NCI-H2081 treated with DMSO at 0.1 percent for 48 hours (cell line): ENCODE measurements at places on chromosomes 2 and 18.

GRCh38 chr2:232204457-232204931, 174.1 kb upstream of the ALPP start:
- no peak for DNase-seq

- no peak for DNase-seq
Observed at GRCh38 chr18:32468147-32468845, 2.4 kb downstream of the GAREM1 start.

DNA sequence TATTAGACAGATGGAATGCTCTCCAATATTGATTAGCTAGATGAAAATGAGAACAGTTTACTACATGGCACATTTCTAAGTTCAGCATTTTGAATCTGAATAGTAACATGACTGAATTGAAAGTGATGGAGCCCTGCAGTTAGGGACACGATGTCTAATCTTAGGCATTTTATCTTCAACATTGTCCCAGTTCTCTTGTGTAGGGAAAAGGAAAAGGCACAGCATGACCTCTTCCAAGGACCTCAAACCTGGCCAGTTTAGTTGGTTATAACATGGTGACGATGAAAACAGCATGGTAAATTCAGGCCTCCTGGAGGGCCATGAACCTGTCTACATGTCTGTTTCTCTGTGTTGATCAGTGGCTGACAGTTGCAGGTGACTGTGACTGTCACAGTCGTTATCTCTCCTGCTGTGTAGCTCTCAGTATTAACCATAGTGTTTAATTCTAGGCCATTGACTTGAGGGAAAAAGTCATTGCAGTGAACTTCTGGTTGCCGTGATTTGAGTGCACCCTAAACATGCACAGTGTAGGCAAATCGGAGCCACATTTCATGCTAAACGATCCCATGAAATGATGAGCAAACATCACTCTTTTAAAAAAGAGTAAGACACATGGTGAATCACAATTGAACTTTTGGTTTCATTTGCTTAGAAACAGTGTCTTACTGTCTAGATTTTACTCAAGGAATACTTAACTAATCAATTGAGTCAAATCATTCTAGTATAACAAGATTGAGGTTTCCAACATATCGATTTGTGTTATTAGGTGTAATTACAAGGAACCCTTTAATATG, 129.7 kb downstream of the PHLPP1 start:
- DNase-seq = no peak

DNA sequence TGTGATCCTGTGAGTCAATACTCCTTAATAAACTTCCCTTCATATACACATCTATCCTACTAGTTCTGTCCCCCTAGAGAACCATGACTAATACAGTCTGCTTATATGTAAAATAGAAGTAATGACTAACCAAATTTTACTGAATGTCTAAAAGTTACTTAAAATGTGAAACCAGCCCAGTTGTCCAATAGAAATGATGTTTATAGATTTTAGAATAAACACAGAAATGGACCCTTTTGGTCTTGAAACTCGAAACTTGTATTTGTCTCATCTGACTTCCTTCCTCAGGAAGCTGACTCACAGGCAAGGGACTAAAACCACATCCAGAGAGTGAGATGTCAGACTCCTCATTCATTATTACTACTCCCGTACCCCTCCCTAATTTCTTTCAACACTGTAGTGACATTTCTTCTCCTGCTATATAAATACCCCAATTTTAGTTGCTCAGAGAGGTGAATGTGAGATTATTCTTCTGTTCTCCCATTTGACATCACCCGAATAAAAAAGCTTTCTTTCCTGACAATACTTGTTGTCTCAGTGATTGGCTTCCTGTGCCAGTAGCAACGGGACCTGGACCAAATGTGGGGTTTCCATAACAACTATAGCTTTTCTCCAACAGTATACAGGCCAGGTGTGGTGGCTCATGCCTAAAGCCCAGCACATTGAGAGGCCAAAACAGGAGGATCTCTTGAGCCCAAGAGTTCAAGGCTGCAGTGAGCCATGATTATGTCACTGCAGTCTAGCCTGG, 486.0 kb downstream of the ERBB4 start:
- no peak for DNase-seq

- no peak for DNase-seq
Observed at GRCh38 chr18:3793545-3793944, 343.6 kb downstream of the TGIF1 start.

DNA sequence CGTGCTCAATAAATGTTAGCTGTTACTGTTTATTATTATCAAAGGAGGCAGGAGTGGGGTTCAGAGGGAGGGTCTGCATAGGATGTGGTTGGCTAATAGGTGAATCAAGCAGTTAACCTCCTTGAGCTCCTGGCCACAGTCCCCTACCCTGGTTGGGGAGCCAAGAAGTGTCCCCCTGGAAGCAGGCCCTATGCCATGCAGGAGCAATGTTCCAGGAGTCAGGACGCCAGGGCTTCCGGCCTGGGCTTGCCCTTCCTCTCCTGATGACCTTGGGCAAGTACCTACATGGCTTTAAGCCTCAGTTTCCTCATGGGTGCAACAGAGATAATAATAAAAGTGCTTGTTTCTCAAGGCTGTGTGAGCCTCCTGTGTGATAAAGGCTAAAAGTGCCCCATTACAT, 84.9 kb downstream of the DYSF start:
- no peak for DNase-seq

- no peak for DNase-seq
Observed at GRCh38 chr2:127941461-127941860, 55.7 kb upstream of the AMMECR1L start.

DNA sequence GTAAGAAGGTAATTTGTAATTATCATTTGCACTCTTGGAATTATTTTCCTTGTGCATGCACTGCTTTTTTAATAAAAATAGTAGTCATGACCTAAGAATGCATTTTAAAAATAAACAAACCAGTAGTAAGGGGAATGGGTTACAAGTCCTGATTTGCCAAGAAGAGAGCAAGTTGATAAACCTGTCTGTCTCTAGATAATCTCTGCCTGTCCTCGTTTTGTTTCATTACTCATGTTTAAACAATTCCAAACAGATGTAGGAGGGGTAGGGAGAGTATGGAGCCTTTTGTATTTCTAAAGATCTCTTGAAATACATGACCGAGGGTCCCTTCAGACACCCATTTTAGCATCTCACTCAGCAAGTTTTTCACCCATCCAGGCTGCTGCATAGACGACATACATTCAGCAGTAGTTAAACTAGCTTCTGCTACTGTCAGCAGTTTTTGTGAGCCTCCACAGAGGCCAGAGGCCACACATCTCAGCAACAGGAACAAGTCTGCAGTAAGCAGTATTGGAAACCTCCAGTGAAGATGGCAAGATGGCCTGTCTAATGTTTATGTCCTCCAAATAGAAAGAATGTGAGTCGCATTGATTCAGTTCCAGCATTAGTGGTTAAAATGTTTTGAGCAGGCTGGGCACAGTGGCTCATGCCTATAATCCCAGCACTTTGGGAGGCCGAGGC, 2.3 kb upstream of the EXOC6B start:
- no peak for DNase-seq

GRCh38 chr2:29916571-29916970, 4.8 kb downstream of the ALK start:
- DNase-seq = no peak

DNA sequence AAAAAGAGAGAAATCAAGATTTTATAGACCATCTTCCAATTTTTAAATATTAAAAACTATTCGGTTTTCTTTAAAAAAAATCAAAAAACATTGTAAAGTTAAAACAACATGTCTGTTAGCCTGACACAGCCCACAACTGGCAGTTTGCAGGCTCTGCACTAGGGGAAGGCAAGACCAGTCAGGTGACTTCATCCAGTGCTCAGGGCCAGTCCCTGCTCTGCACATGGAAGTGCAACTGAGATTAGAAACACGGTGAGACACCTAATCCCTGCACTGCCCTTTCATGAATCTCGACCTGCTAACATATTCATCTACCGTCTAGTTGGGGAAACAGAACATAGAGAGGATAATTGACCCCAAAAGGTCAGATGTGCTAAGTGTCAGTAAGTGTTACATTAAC, 135.2 kb downstream of the BARD1 start:
- no peak for DNase-seq

DNA sequence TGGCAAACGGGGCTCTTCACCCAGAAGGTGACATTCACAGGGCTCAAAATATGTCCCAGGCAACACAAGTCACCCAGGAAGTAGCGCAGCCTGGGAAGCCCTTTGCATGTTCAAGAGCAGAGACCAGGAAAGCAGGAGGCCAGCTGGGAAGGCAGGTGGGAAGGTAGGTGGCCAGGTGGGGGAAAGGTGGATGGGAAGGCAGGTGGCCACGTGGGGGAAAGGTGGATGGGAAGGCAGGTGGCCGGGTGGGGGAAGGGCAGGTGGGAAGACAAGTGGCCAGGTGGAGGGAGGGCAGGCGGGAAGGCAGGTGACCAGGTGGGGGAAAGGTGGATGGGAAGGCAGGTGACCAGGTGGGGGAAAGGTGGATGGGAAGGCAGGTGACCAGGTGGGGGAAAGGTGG, 102.7 kb downstream of the ZNF516 start:
- DNase-seq = no peak

GRCh38 chr2:239018271-239019182, 170.6 kb downstream of the TWIST2 start:
- no peak for DNase-seq

GRCh38 chr2:6342273-6342920, 523.3 kb downstream of the CMPK2 start:
- DNase-seq = no peak

GRCh38 chr2:61538920-61539520, 864 bp upstream of the XPO1 start:
- DNase-seq = peak; percentile 60

DNA sequence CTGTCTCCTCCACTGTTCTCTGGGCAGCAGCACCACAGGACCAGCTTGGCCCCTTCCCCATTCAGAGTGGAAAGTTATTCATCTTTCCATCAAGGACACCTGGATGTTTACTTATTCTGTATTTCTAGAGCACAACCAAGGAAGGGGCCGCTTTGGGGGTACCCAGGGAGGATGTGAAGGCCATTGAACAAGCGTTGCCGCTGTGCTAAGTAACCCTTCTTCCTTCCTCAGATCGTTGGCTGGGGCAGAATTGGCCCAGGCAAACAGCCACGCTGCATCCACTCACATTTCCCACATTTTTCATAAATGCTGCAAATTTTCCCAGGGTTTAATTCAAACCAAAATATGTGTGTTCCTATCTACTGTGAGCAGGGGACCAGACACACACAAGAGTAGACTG, 76.2 kb upstream of the NPAS2 start:
- no peak for DNase-seq

- DNase-seq = no peak
Observed at GRCh38 chr2:101063352-101064124, 61.4 kb downstream of the RPL31 start.
